Stimulated activated CD8-positive, alpha-beta memory T cell treated with anti-CD3 and anti-CD28 coated beads, Interleukin-4, amount 100 ng/mL, for 48 hours (primary cell): ENCODE measurements at places on chromosomes 16 and 17.

GRCh38 chr17:37142294-37142896 lies 193.6 kb downstream of the AATF start:
- no peak for DNase-seq

- no peak for DNase-seq
Observed at GRCh38 chr17:69916761-69917160, 158.3 kb upstream of the KCNJ16 start.

DNA sequence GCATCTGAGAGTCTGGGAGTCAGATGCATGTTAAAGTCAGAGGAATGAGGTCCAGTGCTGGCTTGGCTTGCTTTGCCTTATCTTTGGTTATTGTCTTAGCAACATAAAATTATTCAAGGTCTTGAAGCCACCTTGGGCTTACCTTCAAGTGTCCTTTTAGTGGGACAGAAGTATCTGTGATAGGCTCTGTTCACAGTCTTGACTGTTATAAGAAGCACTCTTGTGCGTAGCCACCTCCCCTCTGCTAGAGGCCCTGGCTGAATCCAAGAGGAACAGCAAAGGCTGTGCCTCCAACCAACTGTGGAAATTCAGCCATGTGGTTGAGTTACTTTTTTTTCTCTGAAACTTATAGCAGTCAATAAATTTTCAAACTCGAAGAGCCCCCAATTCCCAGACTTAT lies 8.6 kb upstream of the MAP3K3 start:
- DNase-seq: no peak

- DNase-seq: no peak
Observed at GRCh38 chr17:77231076-77231871, 90.5 kb downstream of the SEC14L1 start.

GRCh38 chr17:8192070-8192815 lies 2.3 kb upstream of the BORCS6 start:
- DNase-seq: peak; percentile 69

DNA sequence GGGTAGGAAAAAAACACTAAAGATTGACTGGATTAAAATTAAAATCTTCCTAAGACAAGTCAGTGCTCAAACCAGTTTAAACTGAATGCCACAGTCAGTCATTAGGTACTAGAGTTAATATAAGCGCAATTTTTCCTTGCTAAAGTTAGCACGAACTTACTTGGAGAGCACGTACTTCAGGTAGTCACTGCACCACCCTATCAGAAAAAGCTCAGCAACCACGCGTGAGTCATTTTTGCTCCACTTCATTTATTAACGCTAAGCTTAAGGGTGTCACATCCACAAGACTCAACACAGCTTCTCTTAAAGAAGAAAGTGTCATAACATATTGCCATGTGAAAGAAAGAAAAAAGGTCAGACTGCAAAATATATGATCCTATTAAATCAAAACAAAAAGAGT lies 53.1 kb downstream of the TEX2 start:
- DNase-seq: no peak

DNA sequence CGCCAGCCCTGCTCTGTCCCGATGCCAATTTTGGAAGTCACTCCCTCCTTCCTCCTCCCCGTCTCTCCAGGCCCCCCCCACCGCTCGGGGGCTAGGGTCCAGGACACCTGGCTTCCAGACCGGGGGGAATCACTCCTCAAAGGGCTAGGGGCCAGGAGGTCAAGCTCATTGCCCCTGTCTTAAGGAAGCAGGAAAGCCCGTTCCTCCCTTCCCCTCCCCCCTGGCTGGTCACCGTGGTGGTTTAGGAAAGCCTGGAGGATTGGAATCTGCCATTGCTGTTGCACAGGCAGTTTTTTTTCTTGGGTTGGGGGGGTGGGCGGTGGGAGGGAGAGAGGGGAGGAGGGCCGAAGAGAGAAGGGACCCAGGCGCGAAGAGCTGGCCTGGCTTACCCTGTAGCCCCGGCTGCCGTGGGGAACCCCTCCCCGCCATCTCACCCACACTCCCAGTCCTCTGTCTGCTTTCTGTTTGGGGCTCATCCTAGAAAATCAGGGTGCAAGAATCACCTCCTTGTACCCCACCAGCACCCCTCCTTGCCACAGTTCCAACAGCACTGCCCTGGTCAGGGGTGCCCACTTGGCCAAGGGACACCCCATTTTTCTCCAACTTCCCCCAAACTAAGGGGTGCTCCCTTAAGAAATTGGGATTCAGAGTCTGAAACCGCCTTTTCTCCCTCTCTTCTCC lies 2.9 kb upstream of the BCL6B start:
- DNase-seq: no peak

GRCh38 chr17:77410470-77410869 lies 269.7 kb downstream of the SEC14L1 start:
- DNase-seq: no peak
